Right ventricle myocardium inferior (tissue), 1 donor: ENCODE measurements at places on chromosomes 13 and 19. TPM values are rescaled to one million over a fixed set of nuclear protein-coding genes. Genes with fewer than 3 reads are reported as not detected.

- no peak for DNase-seq
These were observed 1466.1 kb downstream of the UQCRFS1 start for GRCh38 chr19:27746691-27747380.

ZGLP1 gene
- total RNA-seq: 0.65 TPM

GRCh38 chr13:93004919-93005318, 221.7 kb upstream of the GPC6 start:
- no peak for DNase-seq

DNA sequence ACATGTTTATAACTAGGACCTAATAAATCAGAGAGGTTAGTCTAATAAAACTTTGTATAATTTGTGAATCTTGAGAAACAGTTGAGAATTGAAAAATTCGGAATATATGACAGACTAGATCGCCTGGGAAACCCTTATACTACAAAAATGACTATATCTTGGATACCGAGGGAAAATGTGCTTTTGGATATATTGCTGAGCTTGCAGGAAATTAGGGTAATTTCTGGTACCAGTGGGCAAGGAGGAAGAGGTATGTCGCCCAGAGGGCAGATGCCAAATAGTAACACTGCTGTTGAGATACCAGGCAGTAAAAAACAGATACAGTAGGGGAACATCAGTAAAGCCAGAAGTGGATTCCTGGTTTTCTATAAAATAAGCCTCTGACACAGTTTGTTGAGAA, 17.3 kb downstream of the MPHOSPH8 start:
- no peak for DNase-seq

VSTM2B gene
- total RNA-seq: not detected

DNA sequence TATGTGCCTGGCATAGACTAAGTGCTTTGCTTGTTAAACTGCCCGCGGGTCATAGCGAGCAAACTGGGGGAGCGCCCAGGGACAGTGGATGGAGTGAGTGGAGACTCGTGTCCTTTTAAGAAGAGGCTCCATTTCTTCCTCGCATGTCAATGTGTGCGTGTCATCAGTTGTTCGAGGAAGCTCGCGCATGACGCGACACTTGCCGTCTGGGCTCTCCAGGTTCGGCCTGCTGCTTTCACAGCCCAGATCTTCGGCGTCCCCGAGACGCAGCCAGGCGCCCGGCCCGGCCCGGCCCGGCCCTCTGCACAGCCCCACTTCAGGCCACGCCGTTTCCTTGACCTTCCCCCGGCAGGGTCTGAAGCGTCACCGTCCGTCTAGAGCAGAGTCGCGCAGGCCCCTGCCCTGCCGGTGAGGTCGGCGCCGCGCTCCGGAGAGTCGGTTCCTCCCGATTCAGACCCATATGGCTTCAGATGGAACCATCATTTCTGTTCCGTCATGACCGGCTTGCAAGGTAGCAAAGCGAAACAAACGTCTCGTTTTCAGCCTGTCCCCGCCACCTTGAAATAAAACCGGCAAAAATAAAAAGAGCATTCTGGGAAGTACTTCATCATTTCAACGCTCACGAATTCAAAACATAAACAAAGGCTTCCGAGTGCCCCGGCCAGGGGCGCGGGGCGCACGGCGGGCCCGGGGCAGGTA, 599 bp upstream of the ARHGEF7 start:
- DNase-seq: peak; percentile 80

DNA sequence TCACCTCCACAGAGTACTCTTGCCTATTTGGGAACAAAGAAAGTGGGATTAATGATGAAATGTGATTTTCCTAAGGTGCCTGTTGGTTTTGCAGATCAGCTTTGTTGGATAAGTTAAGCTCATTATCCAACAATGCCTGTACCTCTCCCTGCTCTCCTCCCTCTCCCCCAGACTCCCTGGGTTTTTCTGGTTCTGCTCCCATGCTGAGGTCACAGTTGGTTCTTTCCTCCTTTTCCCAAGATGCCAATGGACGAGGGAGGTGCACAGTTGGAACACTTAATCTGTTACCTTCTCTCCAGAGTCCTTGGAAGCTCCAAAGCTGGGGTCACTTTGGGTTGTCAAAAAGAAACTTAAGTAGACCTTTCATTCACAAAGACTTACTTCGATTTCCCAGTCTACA, 1.6 kb downstream of the OXGR1 start:
- DNase-seq: no peak
